ENCODE measurements at places on chromosomes 4 and X.

- DNase-seq: peak; percentile 76
Observed at GRCh38 chr4:51843309-51844152, 578 bp downstream of the DCUN1D4 start.

- no peak for DNase-seq
Observed at GRCh38 chrX:120726294-120726693, 96.4 kb upstream of the C1GALT1C1 start.

- DNase-seq: no peak
Observed at GRCh38 chr4:99614491-99614890, 39.9 kb downstream of the MTTP start.

GRCh38 chr4:38939165-38939564, 71.6 kb downstream of the FAM114A1 start:
- DNase-seq: no peak

GRCh38 chr4:164138521-164138920, 615.4 kb upstream of the SMIM31 start:
- DNase-seq: no peak

- DNase-seq: no peak
Observed at GRCh38 chr4:88159229-88159725, 838 bp upstream of the ABCG2 start.

- DNase-seq: no peak
Observed at GRCh38 chr4:56289934-56290333, 97.4 kb downstream of the AASDH start.

DNA sequence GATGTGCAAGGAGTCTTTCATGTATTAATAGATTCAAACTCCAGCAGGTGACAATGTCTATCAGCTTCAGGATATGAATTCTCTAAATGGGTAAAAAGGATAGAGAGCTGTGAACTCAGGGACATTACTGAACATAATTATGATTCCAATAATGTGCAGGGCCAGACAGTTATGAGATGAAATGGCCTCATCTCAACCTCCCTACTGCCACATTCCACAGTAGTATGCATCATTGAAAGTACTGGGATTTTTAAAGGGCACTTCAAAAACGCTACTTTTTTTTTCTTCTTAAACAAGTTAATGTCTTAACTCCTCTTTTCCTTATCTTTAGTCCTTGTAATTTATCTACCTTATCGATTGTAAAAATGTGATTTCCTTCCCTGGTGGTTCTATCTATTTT, 202.0 kb downstream of the APBB2 start:
- peak; percentile 22 for DNase-seq

DNA sequence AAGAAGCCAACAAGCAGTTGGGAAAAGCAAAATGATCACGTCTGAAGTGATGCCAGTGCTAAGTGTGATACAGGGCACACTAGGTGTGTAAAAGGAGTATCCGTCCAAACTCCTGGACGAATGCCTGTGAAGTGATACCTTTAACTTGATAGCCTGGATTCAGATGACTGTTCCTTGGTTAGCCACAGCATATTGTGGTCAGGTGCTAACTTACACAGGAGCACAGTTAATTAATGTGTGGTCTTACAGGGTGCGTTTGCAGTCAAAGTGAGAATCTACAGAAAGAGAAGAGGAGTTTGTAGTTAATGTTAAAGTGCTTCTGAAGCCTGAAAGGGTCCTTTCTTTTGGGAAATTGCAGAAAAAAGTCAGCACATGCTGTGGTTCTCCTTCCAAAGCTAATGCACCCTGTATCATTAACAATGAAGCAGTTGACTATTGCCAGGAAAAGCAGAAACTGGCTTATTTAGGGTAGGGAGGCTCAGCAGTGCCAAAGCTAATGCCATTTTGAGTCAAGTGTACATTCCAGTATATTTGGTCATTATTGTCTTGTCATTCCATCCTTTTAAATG, 61.1 kb downstream of the DCLK2 start:
- no peak for DNase-seq

DNA sequence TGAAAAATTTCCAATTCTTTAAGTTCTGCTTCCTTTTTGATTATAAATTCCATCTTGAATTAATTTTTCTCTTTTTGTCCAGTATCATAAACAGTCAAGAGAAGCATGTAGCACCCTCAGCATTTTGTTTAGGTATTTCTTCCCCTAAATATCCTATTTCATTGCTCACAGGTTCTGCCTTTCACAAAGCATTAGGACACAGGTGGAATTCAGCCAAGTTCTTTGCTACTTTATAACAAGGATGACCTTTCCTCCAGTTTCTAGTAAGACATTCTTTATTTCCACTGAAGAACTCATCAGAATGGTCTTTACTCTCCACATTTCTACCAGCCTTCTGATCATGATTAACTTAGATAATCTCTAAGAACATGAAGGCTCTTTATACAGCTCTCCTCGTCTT, 7.4 kb downstream of the SLC9B1 start:
- DNase-seq: no peak

- no peak for DNase-seq
Observed at GRCh38 chr4:5825321-5826041, 67.4 kb downstream of the CRMP1 start.

DNA sequence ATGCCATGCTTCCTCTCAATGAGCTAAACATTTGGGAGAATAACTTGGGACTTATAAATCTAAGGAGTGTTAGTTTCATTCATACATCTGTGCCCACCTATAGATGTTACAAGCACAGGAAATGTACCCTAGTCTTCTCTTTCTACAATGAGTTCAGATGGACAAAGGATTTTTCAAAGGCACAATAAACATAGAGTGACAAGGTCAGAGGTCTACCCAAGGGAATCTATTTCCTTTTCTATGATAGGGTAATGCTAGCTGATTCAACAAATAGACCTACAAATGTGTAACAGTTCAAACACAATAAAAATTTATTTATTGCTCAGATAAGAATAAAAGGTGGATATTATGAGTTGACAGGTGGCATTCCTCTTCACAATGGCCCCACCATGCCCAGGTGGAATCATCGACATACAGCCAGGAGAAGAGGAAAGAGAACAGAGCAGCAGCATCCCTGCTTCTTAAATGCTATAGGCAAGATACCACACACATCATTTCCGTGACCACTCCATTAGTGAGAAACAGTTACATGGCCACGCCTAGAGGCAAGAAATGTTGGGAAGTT, 421.8 kb downstream of the HNRNPD start:
- no peak for DNase-seq

GRCh38 chr4:36651253-36651652, 369.8 kb downstream of the DTHD1 start:
- DNase-seq: no peak

GRCh38 chr4:185235843-185236503, 26.6 kb downstream of the SNX25 start:
- DNase-seq: no peak

- DNase-seq: peak; percentile 14
Observed at GRCh38 chr4:136742333-136742732, 790.0 kb downstream of the PCDH18 start.

DNA sequence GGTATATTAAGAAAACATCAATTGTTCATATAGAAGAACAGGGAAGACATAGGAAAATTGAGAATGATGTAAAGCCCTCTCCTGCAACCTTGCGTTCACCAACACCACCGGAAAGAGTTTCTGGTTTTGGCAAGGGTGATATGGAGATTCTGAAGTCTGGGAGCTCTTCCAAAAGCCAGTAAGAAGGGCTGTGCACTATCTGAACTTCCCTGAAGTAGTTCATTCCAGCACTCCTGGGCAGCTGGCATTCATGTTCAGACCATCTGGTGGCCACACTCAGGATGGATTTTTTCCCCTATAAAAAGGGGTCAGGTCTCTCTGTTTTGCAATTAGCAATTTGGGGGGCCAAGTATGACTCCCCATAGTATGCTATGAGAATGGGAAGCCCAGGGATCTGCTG, 15.4 kb upstream of the TLR2 start:
- no peak for DNase-seq

DNA sequence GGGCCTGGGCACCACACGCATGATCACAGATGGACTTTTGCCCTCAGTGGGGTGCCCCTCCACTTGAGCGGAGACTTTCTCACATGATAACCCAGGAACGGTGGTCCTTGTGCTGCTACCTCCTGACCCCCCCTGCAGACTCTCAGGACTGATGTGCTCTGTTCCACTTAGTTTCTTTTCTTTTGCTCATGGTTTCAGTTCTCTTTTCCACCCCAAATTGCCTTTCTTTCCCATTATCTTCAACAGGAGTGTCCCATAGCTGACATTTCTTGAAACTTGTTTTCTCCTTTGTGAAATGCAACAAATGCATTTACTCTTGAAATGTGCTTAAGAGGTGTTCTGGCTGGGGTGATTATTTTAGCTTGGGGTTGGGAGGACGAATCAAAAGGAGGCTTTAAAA, 9.0 kb downstream of the MPC1L start:
- DNase-seq: no peak

GRCh38 chr4:109648997-109649575, 54.2 kb downstream of the CASP6 start:
- no peak for DNase-seq

GRCh38 chr4:164956766-164957643, 20.5 kb downstream of the TRIM61 start:
- peak; percentile 73 for DNase-seq

GRCh38 chrX:26559855-26560254, 343.9 kb downstream of the MAGEB5 start:
- DNase-seq: no peak

DNA sequence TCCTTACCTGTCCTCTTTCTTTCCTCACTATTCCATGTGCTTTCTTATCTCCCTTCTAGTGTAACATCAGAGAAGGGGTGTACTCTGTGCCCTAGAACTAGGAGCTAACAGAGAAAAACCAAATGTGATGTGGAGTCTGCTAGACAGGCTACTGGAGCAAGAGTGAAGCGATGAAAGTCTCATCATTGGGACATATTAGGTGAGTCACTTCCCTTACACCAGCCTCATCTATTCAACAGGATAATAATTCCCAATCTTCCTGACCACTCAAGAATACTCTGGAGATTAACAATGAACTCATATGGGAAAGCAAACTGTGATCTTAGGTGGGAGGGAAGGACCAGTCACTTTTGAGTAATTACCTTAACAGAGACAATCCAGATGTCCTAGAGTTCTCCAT, 58.1 kb downstream of the RAB40A start:
- DNase-seq: no peak

GRCh38 chr4:186724058-186724863, 605 bp upstream of the FAT1 start:
- DNase-seq: peak; percentile 77

- DNase-seq: no peak
Observed at GRCh38 chr4:2047031-2047660, 12.0 kb upstream of the NAT8L start.

GRCh38 chr4:142598132-142598531, 248.0 kb downstream of the INPP4B start:
- no peak for DNase-seq

- no peak for DNase-seq
Observed at GRCh38 chrX:19869193-19869592, 18.2 kb downstream of the SH3KBP1 start.

DNA sequence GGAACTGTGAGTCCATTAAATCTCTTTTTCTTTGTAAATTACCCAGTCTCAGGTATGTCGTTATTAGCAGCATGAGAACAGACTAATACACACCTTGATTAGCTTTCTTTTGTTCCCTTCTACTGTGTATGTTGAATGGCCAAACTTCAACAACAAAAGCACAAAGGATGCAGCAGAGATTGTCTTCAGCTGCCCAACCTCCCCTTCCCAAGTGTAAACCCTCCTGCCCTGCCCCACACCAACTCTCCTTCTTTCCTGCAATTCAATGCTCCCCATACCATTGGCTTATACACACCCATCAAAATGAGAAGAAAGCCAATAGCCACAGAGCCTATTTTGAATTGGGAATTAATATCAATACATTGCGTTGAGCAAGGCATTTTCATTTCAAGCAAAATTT, 27.8 kb downstream of the ANOS1 start:
- DNase-seq: no peak

DNA sequence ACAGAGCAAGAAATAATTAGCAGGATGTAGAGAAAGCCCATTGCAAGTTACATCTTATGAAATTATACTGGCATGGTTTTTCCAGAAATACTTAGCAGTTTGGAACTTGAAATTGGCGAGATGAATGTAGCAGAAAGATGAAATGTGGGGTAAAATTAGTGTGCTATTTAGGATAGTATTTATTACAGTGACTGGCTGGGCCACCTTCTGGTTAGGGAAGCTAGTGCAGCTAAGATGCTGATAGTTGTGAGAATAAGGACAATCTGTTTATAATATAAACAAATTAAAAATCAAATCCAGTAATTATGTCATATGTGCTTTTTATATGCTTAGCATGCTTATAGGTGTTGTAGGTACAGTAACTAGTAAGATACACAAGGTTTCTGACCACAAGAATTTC, 74.8 kb downstream of the IL15 start:
- DNase-seq: peak; percentile 22

- no peak for DNase-seq
Observed at GRCh38 chr4:183478123-183478522, 26.7 kb upstream of the ING2 start.

Data from AG08396 (cell line).